ENCODE measurements at places on chromosomes 11 and 22.

GRCh38 chr22:20052309-20053259 lies 27.5 kb upstream of the DGCR8 start:
- no peak for DNase-seq

GRCh38 chr11:33334627-33335026 lies 77.4 kb downstream of the HIPK3 start:
- no peak for DNase-seq

DNA sequence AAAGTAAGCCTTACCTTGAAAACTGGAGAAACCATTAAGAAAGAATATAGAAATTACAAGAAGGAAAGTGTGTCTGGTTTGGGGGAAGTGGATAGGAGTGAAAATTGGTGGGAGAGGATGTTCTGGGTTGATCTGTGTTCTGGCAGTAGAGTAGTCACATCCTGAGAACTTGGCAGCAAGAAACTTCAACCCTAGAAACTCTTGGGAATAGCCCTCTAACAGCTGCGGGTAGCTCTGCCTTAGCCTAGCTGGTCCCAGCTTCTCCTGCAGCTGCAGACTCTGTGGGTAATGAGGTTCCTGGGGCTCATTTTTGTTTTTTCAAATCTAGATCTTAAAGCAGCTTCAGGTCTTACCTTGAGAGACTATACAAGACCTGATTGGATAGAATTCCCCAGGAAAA lies 24.2 kb upstream of the OR6X1 start:
- DNase-seq, result no peak

- no peak for DNase-seq
Observed at GRCh38 chr11:61549662-61550568, 31.0 kb downstream of the SYT7 start.

- no peak for DNase-seq
Observed at GRCh38 chr22:45552580-45553350, 50.1 kb downstream of the FBLN1 start.

DNA sequence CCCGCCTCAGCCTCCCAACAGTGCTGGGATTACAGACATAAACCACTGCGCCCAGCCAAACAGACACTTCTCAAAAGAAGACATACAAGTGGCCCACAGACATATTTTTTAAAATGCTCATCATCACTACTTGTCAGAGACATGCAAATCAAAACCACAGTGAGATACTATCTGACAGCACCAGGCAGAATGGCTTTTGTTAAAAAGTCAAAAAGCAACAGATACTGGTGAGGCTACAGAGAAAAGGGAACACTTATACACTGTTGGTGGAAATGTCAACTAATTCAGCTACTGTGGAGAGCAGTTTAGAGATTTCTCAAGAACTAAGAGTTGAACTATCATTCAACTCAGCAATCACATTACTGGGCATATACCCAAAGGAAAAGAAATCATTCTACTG lies 67.0 kb downstream of the ARHGAP20 start:
- DNase-seq, result no peak

DNA sequence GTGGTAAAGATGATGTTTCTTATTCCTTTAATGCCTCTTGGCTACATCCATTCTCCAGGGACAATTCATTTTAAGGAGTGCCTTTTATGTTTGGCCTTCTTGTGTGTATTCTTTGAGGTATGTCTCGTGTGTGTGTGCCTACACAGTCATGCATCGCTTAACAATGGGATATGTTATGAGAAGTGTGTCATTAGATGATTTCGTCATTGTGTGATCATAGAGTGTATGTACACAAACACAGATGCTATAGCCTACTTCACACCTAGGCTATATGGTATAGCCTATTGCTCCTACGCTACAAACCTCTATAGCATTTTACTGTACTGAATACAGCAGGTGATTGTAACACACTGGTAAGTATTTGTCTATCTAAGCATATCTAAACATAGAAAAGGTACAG lies 23.0 kb downstream of the ZNF202 start:
- DNase-seq, result no peak

DNA sequence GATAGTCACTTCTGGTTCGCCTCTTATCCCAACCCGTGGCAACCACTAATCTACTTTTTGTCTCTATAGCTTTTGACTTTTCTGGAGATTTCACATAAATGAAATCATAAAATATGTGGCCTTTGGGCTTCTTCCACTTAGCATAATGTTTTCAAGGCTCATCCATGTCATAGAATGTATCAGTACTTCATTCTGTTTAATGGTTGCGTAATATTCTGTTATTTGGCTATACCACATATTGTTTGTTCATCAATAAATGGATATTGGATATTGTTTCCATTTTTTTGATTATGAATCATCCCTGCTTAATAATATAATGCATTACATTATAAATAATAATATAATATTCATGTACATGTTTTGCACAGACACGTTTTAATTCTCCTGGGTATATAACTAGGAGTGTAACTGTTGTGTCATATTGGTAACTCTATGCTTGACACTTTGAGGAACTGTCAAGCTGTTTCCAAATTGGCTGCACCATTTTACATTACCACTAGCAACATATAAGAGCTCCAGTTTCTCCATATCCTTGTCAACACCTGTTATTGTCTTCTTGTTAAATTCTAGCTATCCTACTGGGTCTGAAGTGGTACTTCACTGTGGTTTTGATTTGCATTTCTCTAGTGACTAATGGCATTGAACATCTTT lies 181.5 kb downstream of the CADM1 start:
- no peak for DNase-seq

GRCh38 chr11:79193663-79194310 lies 247.0 kb downstream of the TENM4 start:
- DNase-seq, result no peak

DNA sequence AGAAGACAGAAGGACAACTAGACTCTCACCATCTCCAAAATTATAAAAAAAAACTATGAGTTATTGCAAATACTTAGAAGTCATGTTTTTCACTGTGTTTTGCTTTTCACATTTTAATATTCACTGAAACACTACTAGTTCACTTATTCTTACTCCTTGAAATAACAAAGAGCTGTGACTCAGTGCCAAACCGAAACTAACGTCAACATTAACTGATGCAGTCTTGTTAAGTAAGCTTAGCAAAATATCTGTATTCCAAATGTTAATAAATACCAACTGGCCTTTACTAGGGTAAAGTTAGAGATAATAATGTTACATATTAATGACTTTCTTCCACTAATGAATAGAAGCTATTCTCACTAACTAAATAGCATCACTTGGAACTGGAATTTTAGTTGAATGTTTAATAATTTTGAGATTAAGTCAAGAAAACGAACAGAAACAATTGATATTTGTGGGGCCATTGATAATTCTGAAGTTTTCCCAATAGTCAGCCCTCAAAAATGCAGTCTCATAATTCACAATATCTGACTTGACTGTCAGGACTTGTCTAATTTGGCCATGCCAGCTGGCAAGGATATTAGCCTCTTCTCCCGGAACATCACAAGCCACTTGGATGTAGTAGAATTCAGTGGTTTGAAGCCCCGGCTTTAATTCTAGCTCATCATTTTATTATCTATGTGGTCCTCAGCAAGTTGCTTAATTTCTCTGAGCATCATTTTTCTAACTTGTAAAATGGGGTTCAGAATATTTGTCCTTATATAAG lies 230.1 kb upstream of the DDI1 start:
- DNase-seq, result no peak

GRCh38 chr11:63908631-63909401 lies 8.1 kb downstream of the RCOR2 start:
- DNase-seq, result no peak

DNA sequence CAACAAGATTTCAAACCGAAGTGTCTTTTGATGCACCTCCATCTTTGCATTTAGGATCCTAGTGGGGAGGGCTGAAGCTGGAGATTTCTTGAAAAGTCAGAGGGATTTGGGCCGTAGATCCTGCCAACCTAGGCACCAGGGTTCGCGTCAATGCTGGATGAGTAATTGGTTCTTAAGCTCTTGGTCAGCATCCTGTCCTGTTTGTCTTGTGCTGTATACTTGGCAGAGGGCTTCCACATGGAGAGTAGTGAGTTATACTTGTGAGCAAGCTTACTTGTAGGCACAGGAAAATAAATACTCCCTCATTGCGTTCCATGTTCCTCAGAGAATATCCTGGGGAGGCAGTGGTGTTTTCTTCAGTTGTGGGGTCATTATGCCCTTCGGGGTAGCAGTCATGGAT lies 12.6 kb downstream of the INSC start:
- no peak for DNase-seq

GRCh38 chr11:112511271-112511670 lies 250.6 kb upstream of the PLET1 start:
- no peak for DNase-seq

All from NCI-H510A treated with DMSO at 0.1 percent for 48 hours (cell line).